Colonic mucosa (tissue), 4 donors: ENCODE measurements at places on chromosomes 6 and 20.

- DNase-seq = no peak
Observed at GRCh38 chr6:127762284-127762683, 138.6 kb downstream of the THEMIS start.

- DNase-seq = no peak
Observed at GRCh38 chr6:107185391-107185970, 70.2 kb upstream of the BEND3 start.

DNA sequence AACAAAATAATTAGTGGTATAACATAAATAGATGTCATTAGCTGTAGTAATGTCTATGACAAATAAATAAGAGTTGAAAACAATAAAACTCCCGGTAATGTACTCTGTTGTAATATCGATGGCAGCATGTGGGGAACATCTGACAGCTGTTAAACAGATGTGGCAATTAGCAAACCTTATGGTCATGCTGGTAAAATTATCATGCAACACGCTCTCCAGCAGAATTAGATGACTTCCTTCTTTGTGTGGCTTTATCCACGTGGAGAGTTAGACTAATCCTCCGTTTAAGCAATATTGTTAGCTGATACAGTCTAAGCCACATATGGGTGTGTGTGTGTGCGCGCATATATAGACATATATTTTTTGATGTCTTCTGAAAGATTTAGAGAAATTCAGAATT lies 77.7 kb upstream of the ZFP64 start:
- DNase-seq = no peak

GRCh38 chr6:142531727-142532126 lies 229.9 kb downstream of the ADGRG6 start:
- no peak for DNase-seq

DNA sequence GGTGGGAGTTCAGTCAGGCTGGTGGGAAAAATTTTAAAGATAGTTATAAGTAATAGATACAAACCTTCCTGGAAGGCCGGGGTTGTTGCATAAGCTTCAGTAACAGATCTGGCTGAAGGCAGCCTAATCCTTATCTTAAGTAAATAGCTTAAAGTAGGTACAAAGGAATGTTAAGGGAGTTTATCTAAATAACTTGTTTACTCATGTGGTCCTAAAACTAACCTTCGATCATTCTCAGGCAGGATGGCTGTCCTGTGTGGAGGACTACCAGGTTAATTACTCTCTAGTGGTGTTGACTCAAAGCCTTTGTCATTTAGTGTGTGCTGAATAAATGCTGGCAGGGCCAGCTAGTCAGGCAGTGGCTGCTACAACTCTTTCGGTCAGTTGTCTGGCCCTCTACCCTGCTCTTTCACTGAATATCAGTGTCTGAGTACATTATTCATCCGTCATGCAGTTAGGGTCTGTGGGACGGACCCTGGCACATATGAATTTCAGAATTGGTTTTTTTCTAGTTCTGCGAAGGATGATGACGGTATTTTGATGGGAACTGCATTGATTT lies 131.6 kb upstream of the TAB2 start:
- DNase-seq = no peak

GRCh38 chr6:109687271-109687761 lies 3.7 kb downstream of the AK9 start:
- no peak for DNase-seq
